ENCODE measurements at places on chromosomes 4 and X. TPM values are rescaled to one million over a fixed set of nuclear protein-coding genes. Genes with fewer than 3 reads are reported as not detected.

RS1 gene
- not detected for total RNA-seq

TMEM271 gene
- not detected for total RNA-seq

GRCh38 chrX:47358387-47359065 lies 11.9 kb upstream of the ZNF157 start:
- DNase-seq, result no peak

DNA sequence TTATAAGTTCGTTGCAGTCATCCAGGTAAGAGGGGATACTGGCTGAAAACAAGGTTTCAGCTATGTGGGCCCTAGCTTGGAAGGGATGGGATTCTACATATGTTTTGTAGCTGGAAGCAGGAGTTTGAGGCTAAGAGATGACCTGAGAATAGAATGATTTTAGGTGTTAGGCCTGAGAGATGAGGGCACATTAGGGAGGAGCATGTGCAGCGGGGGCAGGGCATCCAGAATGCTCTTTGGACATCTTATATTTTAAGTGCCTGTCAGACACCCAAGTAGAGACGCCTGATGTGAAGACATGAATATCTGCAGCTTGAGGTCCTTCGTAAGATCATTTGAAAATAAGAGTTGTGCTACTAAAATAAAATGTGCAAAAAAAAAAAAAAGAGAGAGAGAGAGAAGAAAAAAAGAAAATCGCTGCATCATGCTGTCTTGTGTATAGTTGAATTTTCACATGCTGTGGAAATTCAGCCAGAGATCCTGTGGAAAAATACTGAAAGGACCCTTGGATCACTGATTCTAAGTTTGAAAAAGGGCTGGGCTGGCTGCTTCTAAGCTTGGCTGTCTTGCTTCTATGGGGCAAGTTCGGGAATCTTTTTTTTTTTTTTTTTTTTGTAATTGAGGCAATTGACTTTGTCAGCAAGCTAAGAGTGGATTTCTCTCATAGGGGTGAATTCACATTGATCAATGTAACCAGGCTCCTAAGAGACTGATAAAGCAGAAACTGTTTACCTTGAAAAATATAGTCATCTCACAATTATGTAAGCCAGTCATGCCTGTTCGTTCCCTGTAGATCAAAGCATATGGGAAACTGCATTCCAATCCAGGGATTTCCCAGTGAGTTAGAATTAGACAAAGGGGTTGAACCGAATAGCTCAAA lies 341.0 kb upstream of the GATB start:
- DNase-seq, result no peak

- DNase-seq, result no peak
Observed at GRCh38 chr4:174408841-174409552, 113.3 kb downstream of the HPGD start.

CYLC1 gene
- total RNA-seq, result not detected

RCHY1 gene
- 40.3 TPM for total RNA-seq

DNA sequence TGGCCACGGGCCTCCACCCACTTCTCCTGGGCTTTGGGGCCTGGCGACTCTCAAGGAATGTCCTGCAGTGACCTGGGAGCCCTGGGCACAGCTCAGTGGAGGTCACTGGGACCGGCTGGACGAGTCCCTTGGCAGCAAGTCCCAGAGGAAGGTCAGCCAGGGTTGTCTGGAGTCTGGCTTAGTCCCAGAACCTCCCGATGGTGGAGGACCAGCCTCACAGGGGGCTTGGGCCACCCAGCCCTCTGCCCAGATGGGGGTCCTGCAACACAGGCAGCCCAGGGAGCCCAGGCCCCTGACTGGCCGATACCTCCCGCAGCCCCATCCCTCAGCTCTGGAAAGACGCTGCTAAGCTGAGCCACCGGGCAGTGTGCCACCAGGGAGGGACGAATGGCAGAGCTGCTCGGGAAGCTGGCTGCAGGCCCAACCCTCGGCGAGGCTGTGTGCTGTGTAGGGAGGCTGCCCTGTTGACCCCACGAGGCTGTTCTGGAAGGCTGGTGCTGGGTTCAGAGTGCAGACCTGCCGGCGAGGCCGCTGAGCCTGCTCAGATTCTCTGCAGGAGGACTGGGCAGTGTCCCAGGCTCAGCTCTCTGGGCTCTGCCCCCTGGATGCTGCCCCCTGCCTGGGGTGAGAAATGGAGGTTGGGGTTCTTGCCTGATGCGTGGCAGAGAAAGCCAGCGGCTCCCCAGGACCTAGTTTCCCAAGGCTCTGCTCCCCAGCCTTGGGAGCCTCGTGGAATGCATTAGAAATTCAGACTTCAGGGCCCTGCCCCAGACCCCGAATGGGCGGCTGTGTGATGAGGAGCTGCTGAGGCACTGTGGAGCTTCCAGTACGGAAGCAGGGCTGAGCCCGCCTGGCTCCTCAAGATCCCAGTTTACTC lies 61.7 kb downstream of the ADRA2C start:
- peak; percentile 34 for DNase-seq

DNA sequence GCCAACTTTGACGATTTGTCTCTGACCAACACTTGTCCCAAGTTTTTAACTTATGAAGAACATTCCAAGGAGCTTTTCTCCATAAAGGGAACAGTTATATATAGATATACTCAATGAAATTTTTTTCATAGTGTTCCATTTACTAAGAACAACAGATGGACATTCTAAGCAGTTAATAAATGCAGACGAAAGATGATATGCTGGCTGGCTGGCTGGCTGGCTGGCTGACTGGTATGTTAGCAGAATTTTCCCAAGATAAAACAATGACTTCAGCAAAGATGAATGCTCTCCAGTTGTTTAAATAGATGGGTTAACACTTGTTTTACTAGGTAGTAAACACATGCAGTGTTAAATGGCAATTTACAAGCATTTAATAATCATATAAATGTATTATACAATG lies 62.2 kb downstream of the SPANXN3 start:
- no peak for DNase-seq

GRCh38 chr4:138405934-138406567 lies 163.9 kb upstream of the SLC7A11 start:
- no peak for DNase-seq

TENT5D gene
- 0.05 TPM for total RNA-seq

- no peak for DNase-seq
Observed at GRCh38 chr4:173318648-173319211, 15.4 kb downstream of the HMGB2 start.

MID1IP1 gene
- total RNA-seq, result 47.1 TPM

DNA sequence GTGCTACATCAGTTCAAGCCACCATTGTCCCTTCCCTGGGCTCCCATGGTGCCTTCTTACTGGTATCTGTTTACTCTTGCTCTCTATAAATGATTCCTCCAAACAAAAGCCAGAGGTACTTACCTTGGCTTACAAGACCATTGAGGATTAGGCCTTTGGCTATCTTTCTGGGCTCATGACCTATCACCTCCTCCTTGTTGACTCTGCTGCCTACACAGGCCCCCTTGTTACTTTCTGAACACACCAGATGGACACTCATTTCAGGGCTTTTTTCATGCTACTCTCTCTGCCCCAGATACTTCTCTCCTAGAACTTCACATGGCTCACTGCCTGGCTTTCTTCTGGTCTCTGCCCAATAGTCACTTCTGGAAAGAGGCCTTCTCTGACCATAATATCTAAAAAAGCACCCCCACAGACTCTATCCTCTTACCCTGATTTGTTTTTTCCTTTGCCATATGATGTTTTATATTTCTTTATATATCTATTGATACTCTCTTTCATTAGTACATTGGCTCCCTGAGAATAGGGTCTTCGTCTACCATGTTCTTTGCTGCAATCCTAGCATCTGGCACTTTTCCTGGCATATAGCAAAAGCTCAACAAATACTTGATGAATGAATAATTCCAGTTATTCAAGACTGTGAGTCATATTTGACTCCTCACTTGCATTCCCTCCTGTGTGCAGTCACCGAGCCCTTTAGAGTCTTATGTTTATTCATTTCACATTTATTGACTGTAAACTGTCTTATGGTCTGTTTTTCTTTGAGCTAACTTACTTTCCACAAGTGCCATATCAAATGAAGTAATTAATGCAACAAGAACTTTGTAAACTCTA lies 27.1 kb upstream of the TAPT1 start:
- DNase-seq, result no peak

NAP1L5 gene
- total RNA-seq, result 12.8 TPM

RHOH gene
- 0.95 TPM for total RNA-seq

- DNase-seq, result no peak
Observed at GRCh38 chr4:148057516-148057915, 325.6 kb downstream of the ARHGAP10 start.

DNA sequence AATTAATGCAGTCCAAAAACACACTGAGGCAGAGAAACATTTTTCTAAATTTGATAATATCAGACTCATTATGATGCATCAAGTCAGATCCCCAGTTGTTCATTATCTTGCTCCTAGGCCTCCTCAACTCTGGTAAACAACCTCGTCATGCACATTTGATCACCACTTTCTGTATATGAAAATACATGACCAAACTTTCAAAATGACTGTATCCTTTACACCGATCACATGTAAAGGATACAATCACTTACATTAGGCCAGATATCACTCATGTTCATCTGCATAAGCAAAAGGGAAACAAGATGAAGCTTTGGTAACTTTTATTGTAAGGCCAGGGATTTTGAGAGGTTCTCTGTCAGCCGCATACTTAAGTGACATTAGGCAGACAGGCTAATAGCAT lies 99.4 kb upstream of the IL1RAPL1 start:
- DNase-seq, result no peak

- no peak for DNase-seq
Observed at GRCh38 chrX:134743091-134743490, 84.8 kb upstream of the PLAC1 start.

DNA sequence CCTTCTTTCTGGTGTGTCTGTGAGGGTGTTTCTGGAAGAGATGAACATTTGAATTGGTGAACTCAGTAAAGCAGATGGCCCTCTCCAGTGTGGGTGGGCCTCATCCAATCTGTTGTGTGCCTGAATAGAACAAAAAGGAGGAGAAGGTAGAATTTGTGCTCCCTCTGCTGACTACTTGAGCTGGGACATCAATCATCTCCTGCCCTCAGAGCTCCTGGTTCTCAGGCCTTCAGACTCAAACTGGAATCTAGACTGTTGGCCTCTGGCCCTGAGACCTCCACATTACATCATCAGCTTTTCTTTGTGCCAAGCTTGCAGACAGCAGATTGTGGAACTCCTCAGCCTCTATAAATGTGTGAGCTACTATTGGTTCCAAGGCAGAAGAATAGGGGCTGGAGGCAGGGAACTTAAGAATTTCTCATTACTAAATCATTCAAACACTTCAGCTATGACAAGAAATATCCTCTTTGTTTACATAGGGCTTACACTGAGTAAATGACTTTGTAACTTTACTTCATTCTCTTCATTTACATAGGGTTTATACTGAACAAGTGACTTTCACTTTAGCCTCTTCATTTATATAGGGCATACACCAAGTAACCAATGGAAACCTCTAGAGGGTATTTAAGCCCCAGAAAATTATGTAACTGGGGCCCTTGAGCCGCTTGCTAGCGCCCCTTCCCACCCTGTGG lies 86.9 kb upstream of the NWD2 start:
- no peak for DNase-seq

- no peak for DNase-seq
Observed at GRCh38 chrX:124641737-124642491, 295.6 kb downstream of the SH2D1A start.

PPP3CA gene
- total RNA-seq, result 37.9 TPM

DNA sequence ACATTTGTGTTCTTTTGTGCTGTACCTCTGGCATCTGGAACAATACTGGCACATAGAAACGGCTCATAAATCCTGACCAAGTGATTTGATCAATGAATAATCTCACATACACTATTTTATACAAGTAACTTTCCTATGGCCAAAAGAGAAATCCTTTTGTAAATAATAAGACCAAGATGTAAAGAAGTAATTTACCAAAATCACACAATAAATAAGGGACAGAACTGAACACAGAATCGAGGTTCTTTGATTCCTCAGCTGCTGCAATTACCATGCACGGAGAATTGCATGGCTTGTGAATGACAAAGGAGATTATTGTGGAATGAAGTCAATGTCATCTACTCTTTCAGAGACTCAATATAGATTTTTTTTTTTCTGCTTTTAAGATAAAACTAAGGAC lies 576.8 kb upstream of the SMIM31 start:
- DNase-seq, result no peak

- DNase-seq, result no peak
Observed at GRCh38 chr4:25970226-25970675, 56.2 kb downstream of the SMIM20 start.

GC gene
- total RNA-seq, result not detected

GABRG1 gene
- 5.1 TPM for total RNA-seq

MGAT4D gene
- total RNA-seq, result not detected

FRMD7 gene
- not detected for total RNA-seq

DNA sequence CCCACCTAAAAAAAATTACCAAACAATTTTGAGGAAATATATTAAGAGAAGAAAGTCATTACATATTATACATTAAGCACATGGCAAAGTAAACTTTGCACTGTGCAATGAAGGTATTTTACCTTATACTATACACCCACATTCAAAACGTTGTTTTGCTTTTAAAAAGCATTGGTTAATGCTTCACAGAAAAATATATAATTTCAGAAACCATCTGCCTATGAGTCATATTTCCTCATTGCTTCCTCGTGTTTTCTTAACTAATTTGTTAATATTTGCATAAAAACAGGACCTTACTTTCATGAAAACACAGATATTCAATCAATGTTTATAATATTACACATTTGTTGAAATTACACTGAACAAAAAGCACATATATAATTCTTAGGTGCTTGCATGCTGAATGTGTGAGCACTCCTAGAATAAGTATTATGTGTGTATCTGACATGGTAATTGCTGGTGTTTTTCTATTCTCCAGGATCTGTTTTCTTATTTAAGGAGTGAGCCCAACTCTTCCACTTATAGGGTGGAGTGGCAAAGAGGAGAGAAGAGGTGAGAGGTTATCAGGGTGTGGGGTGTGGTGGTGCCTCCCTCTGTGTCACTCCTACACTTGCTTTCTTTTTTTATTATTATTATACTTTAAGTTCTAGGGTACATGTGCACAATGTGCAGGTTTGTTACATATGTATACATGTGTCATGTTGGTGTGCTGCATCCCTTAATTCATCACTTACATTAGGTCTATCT lies 95.1 kb upstream of the IQCM start:
- DNase-seq, result no peak

SATL1 gene
- not detected for total RNA-seq

AR gene
- total RNA-seq, result 40.4 TPM

LARP1B gene
- total RNA-seq, result 20.3 TPM

DNA sequence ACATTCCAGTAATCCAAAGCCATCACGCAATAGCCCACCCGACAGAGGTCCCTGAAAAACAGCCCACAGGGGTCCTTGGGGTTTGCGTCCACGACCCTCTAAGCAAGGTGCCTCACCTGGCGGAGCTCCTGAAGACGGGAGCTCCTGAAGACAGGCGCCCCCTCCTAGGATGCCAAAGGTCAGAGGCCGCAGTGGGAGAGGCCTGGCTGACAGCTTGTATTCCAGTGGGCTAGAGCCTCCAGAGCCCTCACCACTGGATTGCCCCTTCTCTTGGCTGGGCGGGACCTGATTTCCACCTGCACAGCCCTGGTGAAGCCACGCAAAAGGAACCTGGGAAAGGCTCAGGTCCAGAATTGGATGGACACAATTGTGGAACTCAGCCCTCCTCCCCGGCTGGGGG lies 29.7 kb upstream of the WFS1 start:
- no peak for DNase-seq

- no peak for DNase-seq
Observed at GRCh38 chrX:75045369-75045768, 110.7 kb downstream of the ABCB7 start.

- DNase-seq, result no peak
Observed at GRCh38 chr4:177313263-177313662, 3.6 kb downstream of the NEIL3 start.

GRCh38 chr4:43564591-43564990 lies 672.1 kb downstream of the GRXCR1 start:
- no peak for DNase-seq

GRCh38 chr4:536351-536972 lies 37.5 kb downstream of the PIGG start:
- no peak for DNase-seq
